Stimulated activated CD4-positive, alpha-beta T cell treated with anti-CD3 and anti-CD28 coated beads, Interleukin-4, amount 100 ng/mL, for 4 hours (primary cell): ENCODE measurements at places on chromosomes 6 and 20.

DNA sequence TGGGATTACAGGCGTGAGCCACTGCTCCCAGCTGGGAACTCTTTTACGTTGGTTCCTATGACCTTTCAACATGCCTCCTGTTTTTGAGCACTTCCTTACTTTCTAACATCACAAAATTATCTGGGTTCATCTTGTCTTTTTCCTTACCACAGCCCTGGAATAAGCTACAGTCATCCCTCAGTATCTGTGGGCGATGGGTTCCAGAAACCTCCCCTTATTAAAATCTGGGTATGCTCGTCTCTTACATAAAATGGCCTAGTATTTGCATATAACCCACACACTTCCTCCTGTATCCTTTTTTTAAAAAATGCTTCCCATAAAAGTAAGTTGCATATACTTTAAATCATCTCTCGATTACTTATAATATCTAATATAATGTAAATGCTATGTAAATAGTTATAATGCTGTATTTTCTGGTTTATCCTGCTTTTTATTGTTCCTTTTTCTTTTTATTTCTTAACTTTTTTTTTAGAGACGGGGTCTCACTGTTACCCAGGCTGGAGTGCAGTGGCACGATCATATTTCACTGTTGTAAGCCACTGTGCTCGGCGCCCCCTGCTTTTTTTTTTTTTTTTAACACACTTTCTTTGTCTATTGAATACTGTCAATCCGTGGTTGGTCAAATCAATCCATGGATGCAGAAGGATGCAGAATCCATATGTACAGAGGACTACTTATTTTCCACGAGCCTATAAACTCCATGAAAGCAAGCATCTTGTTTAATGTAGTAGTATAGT, 9.2 kb downstream of the RPF2 start:
- no peak for DNase-seq

GRCh38 chr6:68240726-68241125, 394.4 kb upstream of the ADGRB3 start:
- DNase-seq = no peak

GRCh38 chr20:531608-532007, 12.0 kb downstream of the CSNK2A1 start:
- DNase-seq = no peak

DNA sequence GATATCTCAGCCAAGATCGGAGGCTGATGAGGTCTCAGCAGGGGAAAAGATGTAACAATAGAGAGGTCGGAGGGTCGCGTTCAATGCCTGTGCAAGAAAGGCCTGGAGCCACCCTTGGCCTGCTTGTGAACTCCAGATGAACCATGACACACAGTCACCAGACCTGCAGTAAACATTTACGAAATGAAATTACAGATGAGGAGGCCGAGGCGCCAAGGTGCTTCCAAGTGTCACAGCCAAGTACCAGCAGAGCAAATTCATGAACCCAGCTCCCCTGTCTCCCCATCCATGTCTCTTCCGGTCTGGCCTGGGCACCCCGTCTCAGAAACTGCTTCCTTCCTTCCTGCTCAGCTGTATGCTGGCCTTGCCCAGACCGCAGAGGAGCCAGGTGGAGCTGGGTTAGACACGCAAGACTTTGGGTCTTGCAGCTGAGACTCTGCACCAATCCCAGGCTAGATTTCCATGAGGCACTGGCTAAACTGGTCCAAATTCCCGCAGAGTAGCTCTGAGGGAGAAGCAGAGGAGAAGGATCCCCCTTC, 48.1 kb downstream of the CHMP4B start:
- DNase-seq = no peak

DNA sequence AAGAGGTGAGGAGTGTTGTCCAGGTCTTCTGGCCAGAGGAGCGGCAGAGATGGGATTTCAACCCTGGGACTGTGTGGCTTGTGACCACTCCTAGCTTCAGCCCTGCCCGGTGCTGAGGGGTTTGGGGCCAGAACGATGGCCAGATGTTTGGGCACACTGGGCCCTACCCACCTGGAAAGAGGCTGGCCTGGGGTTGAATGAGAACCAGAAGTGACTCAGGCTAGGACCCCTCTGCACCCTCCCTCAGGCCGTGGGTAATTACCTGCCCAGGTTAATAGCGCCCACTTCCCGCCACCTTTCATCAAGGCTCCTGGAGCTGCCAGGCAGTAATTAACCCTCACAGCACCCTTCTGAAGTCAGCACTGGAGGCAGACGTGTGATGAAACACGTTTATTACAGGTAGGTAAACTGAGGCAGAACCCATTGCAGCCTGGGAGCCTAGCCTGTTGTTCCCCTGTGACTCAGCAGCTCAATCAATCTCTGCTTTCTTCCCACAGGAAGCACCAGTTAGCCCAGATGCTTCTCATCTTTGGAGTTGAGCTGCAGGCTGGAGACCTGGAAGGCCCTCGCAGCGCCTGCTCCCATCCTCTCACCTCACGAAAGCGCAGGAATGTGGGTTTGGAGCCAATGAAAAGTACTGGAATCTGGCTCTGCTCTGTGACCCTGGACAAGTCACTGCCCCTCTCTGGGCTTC, 120.8 kb downstream of the CEBPB start:
- no peak for DNase-seq

DNA sequence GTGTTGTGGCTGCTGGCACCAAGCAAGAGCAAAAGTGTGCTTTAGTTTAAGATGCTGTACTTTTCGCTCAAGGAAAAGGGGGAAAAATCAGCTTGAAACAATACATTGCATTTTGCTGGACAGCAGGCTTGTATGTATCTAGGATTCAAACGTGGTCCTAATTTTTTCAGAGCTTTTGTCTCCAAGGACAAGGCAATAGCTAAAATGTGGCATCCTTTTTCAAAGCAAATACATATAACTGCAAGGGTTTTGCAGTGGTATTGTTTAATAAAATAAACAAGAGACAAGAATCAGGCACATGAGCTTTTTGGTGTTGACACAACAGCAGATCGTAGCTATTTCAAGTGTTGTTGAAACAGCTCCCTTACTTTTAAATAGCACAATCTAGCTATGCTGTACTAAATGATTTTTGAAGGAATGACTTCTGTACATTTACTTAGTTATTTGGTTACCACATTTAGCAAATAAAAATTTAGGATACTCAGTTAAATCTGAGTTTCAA, 137.0 kb upstream of the HEY2 start:
- no peak for DNase-seq

DNA sequence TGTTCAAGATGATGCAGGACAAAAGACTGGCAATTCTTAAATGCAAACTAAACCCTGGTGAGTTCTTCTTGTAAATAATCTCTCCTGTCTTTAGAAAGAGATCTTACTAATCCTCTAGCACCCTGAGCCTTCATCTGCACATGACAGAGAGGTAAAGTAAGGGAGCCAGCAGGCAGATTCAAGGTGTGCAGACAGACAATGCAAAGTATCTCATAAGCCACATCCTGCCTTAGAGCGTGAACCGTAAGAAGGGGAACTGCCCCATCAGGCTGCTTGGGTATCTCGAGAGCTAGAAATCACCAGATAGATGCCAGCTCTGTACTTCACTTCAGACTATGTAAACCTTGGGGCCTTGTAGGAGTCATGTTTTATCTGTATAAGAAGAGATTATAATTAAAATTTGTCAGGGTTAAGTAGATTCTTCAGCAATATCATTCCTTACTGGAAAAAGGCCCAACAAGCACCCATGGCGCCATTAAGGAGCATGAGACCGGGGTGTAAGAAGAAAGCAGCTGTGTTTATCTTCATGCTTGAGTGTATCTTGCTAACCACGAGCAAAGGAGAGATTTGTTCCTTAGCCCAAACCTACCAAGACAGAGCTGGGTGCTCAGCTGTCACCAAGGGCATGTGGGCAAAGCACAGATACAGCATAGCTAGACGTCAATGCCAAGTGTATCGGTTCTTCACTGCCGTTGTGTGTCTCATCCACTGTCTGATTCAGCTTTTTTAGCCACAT, 24.4 kb downstream of the CNR1 start:
- no peak for DNase-seq

GRCh38 chr6:103081876-103082630, 1688.5 kb downstream of the GRIK2 start:
- no peak for DNase-seq

DNA sequence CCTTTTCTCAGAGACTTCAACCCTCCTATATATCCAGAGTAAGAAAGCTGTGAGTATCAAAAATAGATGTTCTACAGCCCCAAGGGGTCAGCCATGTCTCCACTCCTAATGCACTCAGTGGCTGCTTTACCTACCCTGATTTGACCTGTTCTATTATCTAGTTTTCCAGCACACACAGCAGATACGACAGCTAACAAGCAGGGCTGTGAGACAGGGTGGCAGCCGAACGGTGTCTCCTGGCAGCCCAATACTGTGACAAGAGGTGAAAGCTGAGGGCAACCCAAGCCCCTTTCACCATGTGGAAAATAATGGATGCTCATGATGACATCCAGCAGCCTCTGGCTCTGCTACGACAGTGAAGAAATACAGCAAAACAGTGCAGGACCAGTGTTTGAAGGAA, 67.9 kb downstream of the KIF13A start:
- DNase-seq = no peak

DNA sequence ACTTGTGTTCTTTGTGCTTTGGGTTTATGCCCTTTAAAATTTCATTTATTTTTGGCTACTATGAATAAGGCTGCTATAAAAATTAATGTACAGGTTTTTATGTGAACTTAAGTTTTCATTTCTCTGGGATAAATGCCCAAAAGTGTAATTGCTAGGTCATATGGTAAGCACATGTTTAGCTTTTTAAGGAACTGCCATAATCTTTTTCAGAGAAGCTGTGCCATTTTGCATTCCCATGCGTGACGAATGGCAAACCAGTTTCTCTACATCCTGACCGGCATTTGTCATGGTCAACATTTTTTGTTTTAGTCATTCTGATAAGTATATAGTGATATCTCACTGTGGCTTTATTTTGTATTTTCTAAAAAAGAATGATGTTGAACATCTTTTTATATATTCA, 236.0 kb upstream of the SGK1 start:
- no peak for DNase-seq

DNA sequence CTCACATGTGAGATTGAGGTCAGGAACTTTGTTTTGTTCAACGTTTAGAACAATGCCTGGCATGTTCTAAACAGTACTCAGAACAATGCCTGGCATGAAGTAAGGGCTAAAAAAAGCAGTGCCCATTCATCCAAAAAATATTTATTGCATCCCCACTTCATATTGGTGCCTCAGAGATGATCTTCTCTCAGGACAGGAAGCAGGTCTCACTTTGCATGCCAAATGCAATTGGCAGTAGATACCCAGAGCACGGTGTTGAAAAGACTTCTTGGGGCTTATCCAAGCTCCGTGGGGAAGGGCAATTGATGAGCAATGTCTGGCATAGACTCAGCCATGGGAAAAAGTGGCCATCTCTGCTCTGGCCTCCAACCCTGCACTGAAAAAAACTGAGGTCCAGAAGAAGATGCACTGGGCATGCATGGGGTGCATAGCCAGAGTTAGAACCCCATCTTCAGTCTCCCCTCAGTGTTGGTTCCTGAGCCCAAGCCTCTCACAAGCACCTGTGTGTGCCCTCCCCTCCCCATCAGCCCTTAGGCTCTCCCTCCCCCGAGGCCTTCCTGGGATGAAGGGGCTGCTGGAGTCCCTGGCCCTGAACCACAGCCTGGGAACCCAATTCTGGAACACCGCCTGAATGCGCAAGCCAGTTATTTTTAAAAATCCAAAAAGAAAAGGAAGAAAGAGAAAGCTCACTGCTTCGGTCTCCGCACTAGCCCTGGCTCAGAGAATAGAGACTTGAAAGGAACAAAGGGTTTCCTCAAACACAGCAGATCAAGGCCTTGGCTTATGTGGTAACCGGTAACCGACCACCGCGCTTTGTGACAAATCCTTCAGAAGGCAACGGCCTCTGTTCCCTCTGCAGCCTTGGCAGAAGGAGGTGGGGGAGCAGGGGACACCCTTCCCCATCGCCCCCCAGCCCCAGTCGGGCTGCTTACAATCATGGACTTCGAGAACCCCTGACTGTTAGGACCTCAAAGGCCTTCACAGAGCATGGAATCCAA, 78.5 kb upstream of the SIRPA start:
- DNase-seq = no peak

GRCh38 chr20:51562332-51563173, 20.0 kb upstream of the NFATC2 start:
- DNase-seq = peak; percentile 17

DNA sequence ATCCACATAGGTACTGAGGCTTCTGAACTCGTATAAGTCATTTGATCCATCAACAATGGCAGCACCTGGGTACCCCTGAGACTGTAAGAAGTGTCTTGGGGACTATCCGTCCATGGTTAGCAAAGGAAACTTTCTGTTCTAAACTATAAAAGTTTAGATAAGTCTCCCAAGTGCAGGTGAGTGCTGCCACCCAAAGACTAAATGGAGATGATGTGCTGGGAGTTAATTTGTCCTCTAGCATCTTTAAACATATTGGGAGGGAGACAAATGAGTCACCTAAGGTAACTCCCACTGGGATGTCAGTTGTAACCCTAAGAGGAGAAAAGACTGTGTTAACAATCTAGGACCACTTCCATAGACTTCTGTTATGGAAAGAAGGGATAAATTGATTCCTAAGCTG, 6.2 kb downstream of the BEND6 start:
- DNase-seq = no peak

DNA sequence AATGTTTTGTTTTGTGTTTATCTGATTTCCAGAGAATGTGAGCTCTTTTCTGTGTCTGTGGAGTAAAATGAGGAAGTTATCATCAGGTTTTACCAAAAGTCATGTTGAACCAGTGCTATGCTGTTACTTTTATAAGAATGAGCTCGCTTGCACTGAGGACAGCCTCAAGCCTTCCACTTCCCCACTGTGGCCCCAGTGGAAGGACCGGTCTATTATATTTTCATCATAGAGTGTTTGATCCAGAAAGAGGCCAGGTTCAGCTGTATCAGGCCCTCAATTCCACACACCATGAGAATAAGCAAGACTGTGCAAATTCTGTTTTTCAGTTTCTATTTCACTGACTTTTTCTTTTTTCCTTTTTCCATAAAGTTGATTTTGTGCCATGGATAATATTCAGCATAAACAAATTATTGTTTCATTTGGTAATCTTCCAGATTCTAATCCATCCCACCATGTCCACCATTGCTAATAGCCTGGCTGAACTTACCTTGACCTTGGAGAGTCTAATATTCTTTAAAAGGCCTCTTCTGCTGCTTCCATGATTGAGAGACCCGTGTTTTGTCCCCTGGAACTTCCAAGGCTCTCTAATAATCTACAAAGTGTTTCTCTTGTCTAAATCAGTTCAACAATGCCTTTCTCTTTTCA, 286.2 kb downstream of the THBS2 start:
- no peak for DNase-seq

GRCh38 chr6:70638468-70638867, 29.2 kb upstream of the SMAP1 start:
- no peak for DNase-seq

DNA sequence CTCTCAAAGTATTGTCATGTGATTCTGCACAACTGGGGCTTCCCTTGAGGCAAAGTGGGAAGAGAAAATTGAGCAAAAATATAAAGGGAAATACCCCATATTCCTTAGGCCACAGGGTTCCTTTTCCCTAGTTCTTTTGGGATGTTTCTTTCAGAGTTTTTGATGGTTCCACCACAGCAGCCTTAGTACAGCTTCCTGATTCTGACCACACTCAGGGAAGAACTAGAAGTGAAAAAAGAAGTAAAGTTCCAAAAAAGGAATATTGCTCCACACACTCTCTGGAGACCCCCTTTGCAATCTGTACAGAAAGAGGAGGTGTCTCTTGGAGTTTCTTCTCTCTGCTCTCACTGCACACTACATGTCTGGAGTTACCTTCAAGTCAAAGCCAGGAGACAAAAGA, 27.9 kb upstream of the HLA-DQA2 start:
- DNase-seq = no peak
